ENCODE measurements at places on chromosomes 3 and 15.

DNA sequence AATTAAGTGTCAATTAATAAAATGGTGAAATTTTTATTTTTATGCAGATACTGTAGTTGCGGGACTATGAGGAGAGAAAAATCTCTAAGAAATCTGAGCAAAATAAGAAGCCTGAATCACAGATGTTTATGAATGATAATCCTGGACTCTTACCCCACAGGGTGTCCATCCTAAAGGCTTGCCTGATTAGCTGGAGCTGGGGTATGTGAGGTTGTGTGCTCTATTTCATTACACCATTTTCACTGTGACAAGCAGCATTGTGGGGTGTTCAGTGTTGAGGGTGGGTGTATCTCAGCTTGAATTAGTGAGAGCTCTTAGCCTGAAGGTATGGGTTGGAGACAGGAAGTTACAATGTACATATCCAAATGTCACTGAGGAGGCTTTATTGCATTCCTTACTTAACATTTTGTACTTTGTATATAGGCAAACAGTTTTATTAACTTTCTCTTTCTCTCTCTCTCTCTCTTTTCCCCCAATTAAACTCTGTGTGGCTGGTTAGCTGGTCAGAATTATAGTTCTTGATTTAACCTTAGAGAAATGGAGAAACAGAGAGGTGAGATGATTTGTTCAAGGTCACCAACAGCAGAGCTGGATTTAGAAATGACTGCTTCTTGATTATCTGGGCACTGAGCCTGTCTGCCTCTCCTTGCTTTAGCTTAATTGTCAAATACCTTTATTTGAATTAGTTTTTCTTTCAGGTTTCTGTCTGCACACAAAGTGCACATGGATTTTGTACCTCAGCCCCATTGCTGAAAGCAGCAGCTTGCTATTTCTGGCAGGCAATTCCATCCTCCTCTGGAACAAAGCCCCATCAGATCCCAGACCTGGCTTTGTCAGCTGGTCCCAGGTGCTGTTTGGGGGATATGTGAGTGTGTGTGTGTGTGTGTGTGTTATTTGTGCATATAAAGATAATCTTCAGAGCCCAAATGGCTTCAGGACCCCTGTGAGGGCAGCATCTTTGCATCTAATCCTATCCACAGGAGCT is 35.8 kb downstream of the GJD2 start:
- no peak overlapping the region for H3K4me3 ChIP-seq
- peaks cover 8% of the 10 kb centered on the region for H3K4me1 ChIP-seq
- DNase-seq, result no peak

DNA sequence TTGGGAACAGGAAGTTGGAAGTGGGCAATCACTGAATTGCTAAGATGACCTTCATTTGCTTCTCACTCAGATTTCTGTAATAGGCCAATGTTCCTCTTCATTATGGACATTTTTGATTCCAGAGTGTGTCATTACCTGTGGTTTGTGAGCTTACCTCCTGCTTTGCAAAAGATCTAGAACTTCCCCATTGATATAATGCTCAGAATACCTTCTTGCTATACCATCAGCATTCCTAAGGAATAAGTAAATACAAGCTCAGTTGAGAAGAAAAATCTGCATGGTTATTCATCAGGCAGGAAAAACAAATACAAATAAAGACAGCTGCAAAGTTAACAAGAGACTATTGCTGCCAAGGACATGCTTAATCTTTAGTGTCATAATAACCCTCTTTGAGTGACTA is 5.6 kb upstream of the RPL14 start:
- H3K27ac ChIP-seq, result peak overlapping the region; percentile 97
- peaks cover 6% of the 10 kb centered on the region for H3K36me3 ChIP-seq
- no peak for DNase-seq
- H3K27me3 ChIP-seq, result no peaks in the 10 kb centered on the region
- H3K4me3 ChIP-seq, result no peak overlapping the region
- peaks cover 15% of the 10 kb centered on the region for H3K4me1 ChIP-seq

DNA sequence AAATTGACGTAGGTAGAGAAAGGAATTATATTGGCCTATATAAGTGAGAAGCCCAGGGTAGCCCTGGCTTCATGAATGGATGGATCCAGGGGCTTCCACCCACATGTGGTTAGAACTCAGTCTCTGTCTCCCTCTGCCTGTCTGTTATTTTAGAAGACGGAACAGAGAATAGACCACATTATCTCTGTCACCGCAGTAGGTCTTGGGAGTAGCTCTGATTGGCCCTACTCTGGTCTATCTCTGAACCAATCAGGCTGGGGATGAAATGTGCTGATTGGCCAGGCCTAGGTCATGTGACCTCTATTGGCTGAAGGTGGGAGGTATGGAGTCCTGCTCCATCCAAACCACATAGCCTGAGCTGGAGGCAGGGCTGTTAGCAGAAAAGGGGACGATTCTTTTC is 143.0 kb upstream of the PRR23C start:
- H3K4me3 ChIP-seq, result no peak overlapping the region
- no peaks in the 10 kb centered on the region for H3K27me3 ChIP-seq
- no peak for DNase-seq

DNA sequence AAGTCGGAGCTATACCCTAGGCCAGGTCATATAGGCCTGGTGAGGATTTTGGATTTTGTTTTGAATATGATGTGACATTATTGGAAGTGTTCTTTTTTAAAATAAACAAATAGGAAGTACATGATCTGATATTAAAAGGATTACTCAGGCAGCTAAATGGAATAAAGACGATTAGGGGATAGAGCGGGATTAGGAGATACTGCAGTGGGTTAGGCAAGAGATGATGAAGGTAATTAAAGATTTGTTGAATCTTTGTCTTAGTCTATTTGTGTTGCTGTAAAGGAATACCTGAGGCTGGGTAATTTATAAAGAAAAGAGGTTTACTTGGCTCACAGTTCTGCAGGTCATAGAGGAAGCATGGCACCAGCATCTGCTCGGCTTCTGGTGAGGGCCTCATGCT is 21.3 kb downstream of the KIF15 start:
- no peak overlapping the region for H3K27ac ChIP-seq
- no peaks in the 10 kb centered on the region for H3K27me3 ChIP-seq
- no peak overlapping the region for H3K4me3 ChIP-seq
- no peaks in the 10 kb centered on the region for H3K4me1 ChIP-seq

DNA sequence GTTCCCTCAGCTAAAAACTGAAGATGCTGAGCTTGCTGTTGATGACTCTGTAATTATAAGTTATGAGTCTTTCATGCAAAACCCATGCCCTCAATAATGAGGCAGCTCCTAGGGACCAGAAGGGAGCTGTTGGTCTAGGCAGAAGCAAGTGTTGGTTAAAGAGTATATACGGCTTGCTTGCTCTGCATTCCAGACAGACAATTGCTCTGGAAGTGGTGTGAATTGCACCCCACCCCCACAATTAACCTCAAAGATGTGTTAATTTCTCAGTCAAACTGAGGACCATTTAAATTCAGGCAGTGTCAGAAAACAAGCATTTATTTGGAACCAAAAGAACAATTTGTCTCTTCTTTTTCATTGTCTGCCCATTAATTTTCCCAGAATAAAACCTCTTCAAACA is 163.5 kb upstream of the EOMES start:
- H3K27ac ChIP-seq, result no peak overlapping the region
- peaks cover 21% of the 10 kb centered on the region for H3K4me1 ChIP-seq
- DNase-seq, result no peak
- H3K36me3 ChIP-seq, result peaks cover 5% of the 10 kb centered on the region

Data from T-helper 17 cell (primary cell).